Right lung (tissue), 10 donors: ENCODE measurements at places on chromosomes 1 and 21. TPM values are rescaled to one million over a fixed set of nuclear protein-coding genes. Genes with fewer than 3 reads are reported as not detected.

GPR25 gene
- polyA plus RNA-seq = not detected

CORT gene
- polyA plus RNA-seq = 1.7 TPM

CD101 gene
- 1.7 TPM for polyA plus RNA-seq

PSMA5 gene
- polyA plus RNA-seq = 74.2 TPM

NTMT2 gene
- polyA plus RNA-seq = not detected

CACNA1S gene
- 0.14 TPM for polyA plus RNA-seq

WDR64 gene
- 0.09 TPM for polyA plus RNA-seq

ETNK2 gene
- polyA plus RNA-seq = 11.7 TPM

TFF2 gene
- not detected for polyA plus RNA-seq

HEYL gene
- 24.7 TPM for polyA plus RNA-seq

EFCAB14 gene
- 116 TPM for polyA plus RNA-seq

OR2L8 gene
- polyA plus RNA-seq = not detected

ARHGAP29 gene
- polyA plus RNA-seq = 76.5 TPM

NUP210L gene
- polyA plus RNA-seq = 0.09 TPM

IFNLR1 gene
- 2.7 TPM for polyA plus RNA-seq

CD1D gene
- 2.2 TPM for polyA plus RNA-seq

MYBPH gene
- 0.08 TPM for polyA plus RNA-seq

PTGFR gene
- polyA plus RNA-seq = 0.13 TPM

FAM72A gene
- polyA plus RNA-seq = 4.7 TPM

TIAM1 gene
- polyA plus RNA-seq = 45.8 TPM

PLPPR4 gene
- 41.3 TPM for polyA plus RNA-seq

STYXL2 gene
- polyA plus RNA-seq = 0.62 TPM

HUNK gene
- 7.7 TPM for polyA plus RNA-seq

PRAMEF25 gene
- not detected for polyA plus RNA-seq

HOOK1 gene
- 34.8 TPM for polyA plus RNA-seq

LRRC53 gene
- polyA plus RNA-seq = not detected

MIXL1 gene
- 1.1 TPM for polyA plus RNA-seq

PRPF38A gene
- 84.8 TPM for polyA plus RNA-seq

PDPN gene
- polyA plus RNA-seq = 49.5 TPM

CELA2A gene
- 0.30 TPM for polyA plus RNA-seq

IL19 gene
- not detected for polyA plus RNA-seq

CLDN17 gene
- not detected for polyA plus RNA-seq

PDZK1 gene
- 1.3 TPM for polyA plus RNA-seq
